ENCODE measurements at places on chromosomes 2 and 18.

DNA sequence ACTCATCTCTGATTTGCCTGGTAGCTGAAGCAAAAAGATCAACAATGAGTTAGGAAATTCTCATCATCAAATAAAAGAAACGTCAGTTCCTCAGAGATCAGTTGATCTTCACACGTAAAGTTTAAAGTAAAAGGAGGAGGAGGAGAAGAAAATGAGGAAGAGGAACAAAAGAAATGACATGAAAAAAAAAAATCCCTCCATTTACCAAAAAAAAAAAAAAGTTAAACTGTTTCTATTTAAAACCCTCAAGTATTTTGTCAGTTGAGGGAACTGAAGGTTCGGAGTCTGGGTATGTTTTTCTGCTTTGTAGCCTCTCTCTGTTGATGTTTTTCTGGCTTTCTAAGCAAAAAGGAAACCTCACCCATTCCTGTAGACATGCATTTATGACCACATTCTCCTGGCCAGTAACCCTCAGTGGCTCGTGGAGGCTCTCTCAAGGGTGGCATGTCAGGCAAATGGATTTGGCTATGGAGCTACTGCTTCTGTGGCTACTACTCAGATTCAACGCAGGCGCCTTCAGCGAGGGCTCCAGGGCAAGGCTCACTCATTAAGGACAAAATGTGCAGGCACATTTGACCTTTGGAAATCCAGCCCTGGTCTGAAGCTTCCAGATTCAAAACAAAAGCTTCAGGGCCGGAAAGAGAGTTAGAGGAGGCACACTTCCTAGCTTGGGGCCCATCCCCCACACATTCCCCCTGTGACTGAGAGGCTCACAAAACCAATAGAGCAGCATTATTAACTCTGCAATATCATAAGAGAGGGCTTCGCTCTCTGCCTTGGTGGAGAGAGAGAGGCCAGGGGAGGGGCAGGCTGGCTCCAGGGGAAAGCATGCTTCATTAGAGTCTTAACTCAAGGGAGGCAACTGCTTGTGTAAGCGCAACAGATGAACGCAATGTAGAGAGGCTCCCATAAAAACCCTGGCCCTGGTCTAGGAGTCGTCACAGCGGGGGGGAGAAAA lies 22.3 kb downstream of the KLF7 start:
- DNase-seq: peak; percentile 68

- no peak for DNase-seq
Observed at GRCh38 chr2:66233981-66234380, 200.9 kb upstream of the MEIS1 start.

GRCh38 chr2:9770308-9771100 lies 72.8 kb upstream of the TAF1B start:
- peak; percentile 94 for DNase-seq

- no peak for DNase-seq
Observed at GRCh38 chr2:120912101-120912985, 176.7 kb downstream of the GLI2 start.

DNA sequence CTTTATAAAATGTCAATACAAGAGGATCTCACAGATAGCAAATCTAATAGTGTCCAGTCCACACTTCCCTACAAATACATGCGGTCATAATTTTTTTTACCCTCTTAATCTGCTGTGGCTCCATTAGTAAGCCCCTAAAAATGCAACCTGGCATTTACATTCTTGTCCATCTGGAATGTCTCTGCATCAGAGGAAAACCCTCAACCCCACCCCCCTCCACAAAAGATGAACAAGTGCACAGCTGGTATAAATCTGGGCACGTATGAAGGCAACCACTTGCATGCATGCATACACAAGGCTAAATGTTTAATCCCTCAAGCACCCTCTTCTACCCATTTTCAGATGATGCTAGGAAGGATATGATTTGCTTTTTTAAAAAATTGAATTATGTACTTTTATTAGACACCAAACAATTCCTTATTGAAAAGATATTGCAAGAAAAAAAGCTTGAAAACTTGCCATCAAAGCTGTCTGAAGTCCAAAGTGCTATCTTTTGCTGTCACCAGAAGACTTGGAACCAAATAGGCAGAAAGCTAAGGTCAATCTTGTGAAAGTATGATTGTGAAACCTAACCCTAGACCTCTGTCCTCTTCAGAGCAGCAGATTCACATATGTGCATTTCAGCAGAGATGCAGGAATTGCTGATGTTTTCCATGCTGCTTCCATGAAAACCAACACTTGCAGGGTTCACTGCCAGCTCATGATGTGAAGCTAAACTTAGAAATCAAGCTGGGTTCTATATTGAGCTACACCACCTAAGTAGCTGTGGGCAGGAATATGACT lies 39.0 kb downstream of the IRS1 start:
- DNase-seq: no peak

GRCh38 chr18:52289392-52289791 lies 50.6 kb upstream of the DCC start:
- no peak for DNase-seq

DNA sequence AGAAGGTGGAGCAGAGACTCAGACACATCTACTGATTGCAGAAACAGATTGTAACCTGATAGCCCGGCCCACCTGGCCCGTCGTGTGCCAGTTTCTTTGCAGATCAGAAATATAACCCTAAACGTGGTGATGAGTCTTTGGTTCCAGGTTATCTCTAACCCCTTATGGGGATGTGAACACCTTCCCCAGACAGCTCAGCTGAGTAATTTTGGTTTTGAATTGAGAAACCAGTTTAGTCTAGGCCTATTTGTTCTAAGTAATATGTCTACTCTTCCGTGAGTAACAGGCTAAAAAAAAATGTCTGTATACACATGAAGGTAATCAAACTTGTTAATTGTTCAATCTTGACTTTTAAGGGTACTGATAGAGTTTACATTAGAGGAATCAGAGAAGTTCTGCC lies 35.7 kb downstream of the RASGRP3 start:
- DNase-seq: no peak

DNA sequence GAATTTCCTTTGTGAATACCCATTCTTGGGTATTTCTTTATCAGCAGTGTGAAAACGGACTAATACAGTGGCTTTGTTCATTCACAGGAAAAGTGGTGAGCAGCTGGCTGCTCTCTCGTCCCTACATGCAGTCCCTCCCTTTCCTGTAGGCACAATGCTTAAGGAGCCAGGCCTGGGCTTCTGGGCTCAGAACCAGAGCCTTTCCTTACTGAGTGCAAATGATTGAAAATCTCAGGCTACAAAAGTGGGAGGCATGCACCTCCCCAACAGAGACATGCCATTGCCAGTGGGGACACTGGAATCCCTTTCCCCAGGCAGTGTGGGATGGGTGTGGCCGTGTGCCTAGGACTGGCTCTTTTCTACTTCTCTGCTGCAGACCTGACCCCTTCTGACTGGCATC lies 61.3 kb downstream of the MCFD2 start:
- DNase-seq: no peak

GRCh38 chr2:233999182-233999581 lies 51.3 kb upstream of the SPP2 start:
- peak; percentile 57 for DNase-seq

DNA sequence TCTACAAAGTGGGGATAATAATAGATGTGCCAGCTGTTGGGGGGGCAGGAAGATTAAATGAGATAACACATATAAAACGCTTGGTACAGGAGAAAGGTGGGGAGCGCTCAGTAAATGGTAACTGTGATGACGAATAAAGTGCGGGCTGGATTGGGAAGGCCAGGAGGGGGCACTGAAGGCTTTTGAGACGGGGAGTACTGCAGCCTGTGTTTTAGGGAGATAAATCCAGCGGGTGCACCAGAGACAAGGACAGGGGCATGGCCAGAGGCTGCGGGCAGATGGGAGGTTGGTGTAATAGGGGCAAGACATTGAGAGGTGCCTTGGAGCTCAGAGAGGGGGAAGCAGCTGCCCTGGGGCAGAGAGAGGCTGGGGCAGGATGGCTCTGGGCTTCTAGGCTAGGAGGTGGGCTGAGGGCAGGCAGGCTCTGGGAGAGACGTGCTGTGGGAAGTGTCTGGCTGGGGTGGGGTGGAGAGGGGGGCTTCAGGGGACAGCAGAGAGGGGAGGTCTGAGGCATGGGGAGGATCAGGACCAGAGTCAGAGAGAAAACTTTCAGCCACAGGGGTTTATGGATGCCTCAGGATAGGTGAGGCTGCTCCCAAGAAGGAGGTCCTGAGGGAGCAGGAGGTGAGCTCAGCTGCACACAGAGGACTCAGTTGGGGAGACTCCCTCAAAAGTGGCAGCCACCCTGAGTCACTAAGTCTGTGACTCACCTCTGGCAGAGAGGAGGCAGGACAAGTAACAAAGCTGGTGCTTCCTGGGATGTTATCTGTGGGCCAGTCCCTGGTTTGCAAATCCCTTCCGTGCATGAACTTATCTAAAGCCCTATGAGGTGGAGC lies 18.8 kb downstream of the TEX44 start:
- DNase-seq: peak; percentile 87

- DNase-seq: no peak
Observed at GRCh38 chr2:10783421-10783820, 29.2 kb downstream of the PDIA6 start.

- no peak for DNase-seq
Observed at GRCh38 chr18:13657974-13658373, 68.4 kb downstream of the FAM210A start.

DNA sequence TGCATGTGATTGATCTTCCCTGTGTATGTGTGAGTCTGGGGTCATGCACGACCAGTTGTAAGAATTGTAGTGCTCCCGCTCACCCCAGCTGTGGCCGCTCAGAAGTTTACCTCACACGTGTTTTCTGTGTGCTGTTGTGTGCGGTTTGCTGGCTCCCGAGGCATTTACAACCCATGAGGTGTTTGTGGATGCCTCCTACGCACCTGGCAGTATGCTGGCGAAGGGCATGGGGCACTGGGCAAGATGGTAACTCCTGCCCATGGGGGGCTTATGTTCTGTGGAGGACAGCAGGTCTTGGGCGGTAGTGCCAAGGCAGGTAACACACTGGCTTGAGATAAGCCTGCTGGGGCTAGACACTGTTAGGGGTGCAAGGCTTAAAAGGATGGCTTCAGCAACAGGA lies 102.6 kb upstream of the HS6ST1 start:
- DNase-seq: no peak

DNA sequence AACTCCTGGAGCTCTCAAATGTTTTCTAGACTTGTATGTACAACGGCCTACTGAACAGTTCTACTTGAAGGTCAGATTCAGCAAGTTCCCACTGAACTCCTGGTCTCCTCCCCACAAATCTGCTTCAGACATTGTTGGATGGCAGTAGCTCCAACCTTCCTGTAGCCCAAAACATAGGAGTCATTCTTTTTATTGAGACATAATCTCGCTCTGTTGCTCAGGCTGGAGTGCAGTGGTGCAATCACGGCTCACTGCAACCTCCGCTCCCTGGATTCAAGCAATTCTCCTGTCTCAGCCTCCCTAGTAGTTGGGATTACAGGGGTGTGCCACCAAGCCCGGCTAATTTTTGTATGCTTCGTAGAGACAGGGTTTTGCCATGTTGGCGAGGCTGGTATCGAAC lies 47.3 kb downstream of the QPCT start:
- no peak for DNase-seq

DNA sequence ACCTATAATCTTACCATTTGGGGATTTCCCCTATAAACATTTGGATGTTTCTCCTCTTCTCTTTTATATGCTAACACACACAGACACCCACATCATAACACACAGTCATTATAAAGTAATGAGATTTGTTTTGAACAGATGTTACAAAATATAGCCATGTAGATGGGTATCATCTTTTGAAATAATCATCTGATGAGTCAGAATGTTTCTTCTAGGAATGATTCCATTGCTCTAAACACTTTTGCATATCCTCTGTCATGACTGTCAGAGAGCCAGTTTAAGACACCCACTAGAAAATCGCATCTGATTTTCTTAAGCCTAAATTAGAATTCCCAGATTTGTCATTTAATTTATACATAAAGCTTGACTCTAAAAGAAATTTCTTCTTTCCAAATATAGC lies 442.6 kb downstream of the CMPK2 start:
- DNase-seq: no peak

DNA sequence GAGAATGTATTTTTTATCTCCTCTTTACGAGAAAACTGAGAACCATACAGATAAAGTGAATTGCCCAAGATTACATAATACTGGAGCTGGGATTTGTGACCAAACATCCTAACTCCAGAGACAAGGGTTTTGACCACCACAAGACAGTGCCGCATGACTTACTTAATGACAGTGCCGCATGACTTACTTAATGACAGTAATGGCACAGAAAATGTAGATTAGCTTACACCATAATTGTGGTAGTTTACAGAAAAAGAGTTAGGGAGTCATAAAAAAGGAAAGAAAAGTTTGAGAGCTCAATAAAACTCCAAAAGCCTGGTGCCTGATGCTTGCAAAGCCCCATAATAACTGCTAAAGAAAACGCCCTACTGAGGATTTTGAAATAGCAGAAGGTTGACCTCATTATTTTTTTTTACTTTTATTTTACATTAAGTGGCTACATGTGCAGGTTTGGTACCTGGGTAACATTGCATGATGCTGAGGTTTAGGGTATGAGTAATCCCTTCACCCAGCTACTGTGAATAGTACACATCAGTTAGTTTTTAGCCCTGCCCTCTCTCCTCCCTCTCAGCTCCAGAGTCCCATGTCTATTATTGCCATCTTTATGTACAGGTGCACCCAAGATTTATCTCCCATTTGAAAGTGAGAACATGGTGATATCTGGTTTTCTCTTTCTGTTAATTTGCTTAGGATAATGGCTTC lies 310.0 kb upstream of the UBE2E3 start:
- no peak for DNase-seq

DNA sequence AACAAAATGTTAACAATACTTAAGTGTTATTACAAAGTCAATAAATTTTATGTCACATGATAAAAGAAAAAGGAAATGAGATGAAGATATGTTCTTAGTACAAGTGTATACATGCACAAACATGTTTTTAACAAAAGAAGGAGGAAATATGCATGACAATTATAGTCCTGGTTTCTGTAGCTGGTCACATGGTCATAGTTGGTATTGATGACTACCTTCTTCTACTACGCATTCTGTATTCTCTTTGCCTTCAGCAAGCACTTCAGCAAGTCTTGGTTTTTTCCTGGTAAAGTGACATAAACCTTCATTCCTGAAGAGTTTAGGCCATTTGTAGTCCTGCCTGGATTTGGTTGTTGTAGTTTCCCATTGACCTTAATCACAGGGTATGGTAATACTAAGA lies 121.3 kb upstream of the SYT4 start:
- no peak for DNase-seq

DNA sequence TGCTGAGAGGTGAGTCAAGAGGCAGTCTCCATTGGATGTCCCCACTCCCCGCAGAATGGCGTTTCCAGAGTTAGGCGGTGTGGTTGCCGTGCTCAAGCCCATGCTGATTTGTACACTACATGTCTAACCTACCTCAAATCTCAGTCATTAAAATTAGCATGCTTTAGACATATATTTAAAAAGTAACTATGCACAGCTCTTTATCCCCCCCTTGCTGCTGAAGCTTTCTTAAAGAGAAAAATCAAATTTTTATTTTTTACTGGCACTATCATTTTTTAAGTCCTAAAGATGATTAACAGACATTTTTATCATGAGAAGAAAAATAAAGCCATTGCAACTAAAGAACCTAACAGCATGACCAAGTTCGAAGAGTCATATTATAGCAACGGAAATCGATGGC lies 42.9 kb downstream of the BOLA3 start:
- no peak for DNase-seq

GRCh38 chr18:46423226-46423805 lies 233.7 kb downstream of the LOXHD1 start:
- DNase-seq: no peak

Data from mesendoderm (in vitro differentiated cells).